Right atrium auricular region (tissue), 2 donors: ENCODE measurements at places on chromosomes 12 and 14. TPM values are rescaled to one million over a fixed set of nuclear protein-coding genes. Genes with fewer than 3 reads are reported as not detected.
A peak's percentile ranks its signal among the peaks of the same experiment; 100 is the strongest.

DNA sequence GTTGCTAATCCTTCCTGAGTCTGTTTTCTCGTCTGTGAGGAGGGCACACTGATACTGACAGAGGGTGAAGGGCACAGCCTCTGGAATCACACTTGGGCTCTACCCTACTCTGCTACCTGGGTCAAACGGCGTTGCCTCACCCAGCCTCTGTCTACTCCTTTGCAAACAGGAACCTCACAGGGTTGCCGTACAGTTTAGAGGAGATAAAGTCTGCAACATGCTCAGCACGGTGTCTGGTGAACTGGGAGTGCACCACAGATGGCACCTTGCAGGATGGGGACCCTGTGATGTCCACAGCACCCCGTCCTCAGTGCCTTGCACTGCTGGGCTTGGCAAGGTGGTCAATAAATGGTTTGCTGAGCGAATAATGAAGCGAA is 38.3 kb downstream of the TESC start:
- H3K36me3 ChIP-seq: no peaks in the 10 kb centered on the region
- no peak overlapping the region for H3K4me3 ChIP-seq
- no peaks in the 10 kb centered on the region for H3K27me3 ChIP-seq
- no peaks in the 10 kb centered on the region for H3K4me1 ChIP-seq
- no peak for DNase-seq
- H3K27ac ChIP-seq: peak overlapping the region; percentile 42

DNA sequence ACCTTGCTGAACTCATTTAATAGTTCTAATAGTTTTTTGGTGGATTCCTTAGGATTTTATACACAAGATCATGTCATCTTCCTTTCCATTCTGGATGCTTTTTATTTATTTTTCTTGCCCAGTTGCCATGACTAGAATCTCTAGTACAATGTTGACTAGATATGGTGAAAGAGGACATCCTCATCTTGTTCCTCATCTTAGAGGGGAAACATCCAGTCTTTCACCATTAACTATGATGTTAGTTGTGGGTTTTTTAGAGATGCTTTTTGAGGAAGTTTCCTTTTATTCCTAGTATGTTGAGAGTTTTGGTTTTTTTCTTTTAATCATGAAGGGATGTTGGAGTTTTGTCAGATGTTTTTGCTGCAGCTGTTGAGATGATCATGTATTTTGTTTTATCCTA is 8.7 kb downstream of the ANKRD13A start:
- peaks cover 4% of the 10 kb centered on the region for H3K36me3 ChIP-seq
- no peak overlapping the region for H3K27ac ChIP-seq
- H3K4me3 ChIP-seq: no peak overlapping the region
- no peak for DNase-seq

- no peak overlapping the region for H3K27ac ChIP-seq
- H3K4me1 ChIP-seq: no peaks in the 10 kb centered on the region
- H3K27me3 ChIP-seq: no peaks in the 10 kb centered on the region
Measured at GRCh38 chr12:44336577-44336976, 500.7 kb downstream of the TMEM117 start.

GRCh38 chr12:2513141-2514037 is 281.4 kb upstream of the FKBP4 start:
- H3K4me1 ChIP-seq: peaks cover 8% of the 10 kb centered on the region
- no peak overlapping the region for H3K27ac ChIP-seq
- H3K27me3 ChIP-seq: no peaks in the 10 kb centered on the region
- DNase-seq: no peak

GRCh38 chr12:54394281-54394719 is 9.8 kb upstream of the ZNF385A start:
- no peak for DNase-seq
- H3K27me3 ChIP-seq: no peaks in the 10 kb centered on the region
- no peak overlapping the region for H3K4me3 ChIP-seq
- peaks cover 51% of the 10 kb centered on the region for H3K36me3 ChIP-seq

GRCh38 chr12:51307655-51308593 is 16.1 kb downstream of the BIN2 start:
- no peak overlapping the region for H3K4me3 ChIP-seq
- H3K36me3 ChIP-seq: no peaks in the 10 kb centered on the region
- no peak for DNase-seq
- H3K27me3 ChIP-seq: no peaks in the 10 kb centered on the region

DNA sequence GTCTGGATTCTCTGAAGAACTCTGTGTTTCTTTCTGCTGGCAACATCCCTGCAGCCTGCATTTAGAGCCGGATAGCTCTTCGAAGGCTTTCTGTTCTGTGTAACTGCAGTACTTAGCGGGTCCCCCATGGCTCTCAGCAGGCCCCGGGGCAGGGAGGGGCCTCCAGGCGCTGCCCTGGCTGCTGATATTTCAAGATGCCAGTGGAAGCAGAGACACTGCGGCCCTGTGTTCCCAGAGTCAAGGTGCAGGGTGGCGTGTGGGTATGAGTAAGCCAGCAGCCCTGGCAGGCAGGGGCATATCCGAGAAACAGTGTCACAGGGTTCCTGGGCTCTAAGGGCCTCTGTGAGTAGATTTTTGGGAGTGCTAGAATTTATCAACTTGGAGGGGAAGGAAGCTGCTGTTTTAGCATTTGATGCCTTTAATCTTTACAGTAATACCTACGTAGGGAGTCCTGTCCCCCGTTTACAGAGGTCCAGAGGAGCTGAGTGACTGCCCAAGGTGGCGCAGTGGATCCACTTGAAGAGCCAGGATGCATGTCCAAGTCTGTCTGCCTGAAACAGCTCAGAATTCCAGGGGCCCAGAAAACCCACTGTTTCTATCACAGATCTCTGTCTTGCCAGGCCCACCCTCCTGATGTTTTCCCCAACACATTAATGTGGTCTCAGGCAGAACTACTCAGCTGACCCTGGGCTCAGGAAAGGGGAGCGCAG is 16.2 kb downstream of the ESRRB start:
- no peak for DNase-seq
- H3K27ac ChIP-seq: no peak overlapping the region
- H3K27me3 ChIP-seq: no peaks in the 10 kb centered on the region
- H3K36me3 ChIP-seq: no peaks in the 10 kb centered on the region

DNA sequence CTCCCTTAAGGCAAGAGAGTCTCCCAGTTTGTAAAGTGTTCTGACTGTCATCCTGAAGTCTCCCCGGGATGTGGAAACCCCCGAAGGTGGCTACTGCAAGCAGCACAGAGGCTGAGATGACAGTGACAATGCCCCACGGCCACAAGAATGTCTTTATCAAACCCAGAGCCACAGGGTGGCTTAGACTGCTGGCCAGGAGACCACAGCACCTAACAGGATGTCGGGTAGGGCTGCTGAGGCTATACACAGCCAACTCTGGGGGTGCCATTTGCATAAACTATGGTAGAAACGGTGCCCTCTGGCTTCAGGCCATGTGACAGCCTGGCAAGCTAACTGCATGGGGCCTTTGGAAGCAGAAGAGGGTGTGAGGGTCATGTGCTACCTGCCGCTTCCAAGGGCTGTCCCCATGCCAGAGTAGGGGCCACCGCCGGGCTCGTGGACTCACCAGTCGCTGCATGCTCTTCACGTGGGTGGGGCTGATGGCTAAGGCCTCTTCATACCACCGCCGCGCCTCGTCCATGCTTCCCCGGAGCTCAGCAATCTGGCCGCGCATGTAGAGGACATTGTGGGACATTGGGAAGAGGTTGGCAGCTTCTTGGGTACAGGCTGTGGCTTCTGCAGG is 180.9 kb downstream of the CALM1 start:
- peaks cover 47% of the 10 kb centered on the region for H3K4me1 ChIP-seq
- no peaks in the 10 kb centered on the region for H3K27me3 ChIP-seq
- no peak overlapping the region for H3K4me3 ChIP-seq
- no peak for DNase-seq

DNA sequence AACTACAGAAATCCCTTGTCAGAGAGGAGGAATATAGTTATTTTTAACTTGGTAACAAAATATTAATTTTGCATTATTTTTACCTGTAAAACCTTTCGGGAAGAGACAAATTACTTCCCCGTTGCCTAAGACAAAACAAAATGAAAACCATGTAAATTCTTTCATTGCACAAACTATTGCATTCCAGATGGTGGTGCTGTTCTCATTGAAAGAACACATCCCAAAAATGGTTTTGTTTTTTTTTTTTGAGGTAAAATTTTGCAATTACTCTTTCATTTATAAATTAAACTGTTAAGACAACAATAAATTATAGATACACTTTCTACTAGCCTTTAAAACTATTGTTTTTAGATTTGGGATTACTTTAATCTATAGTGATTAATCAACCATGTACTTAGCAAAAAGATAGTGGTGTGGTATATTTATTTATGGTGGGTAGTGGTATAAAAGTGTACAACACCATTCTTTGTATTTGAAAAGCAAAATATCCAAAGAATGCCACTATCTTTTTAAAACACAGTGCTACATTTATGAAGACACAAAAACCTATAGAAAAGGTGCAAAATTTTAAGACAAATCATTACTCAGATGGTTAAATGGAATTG is 115.5 kb downstream of the SLC38A1 start:
- no peak overlapping the region for H3K4me3 ChIP-seq
- no peaks in the 10 kb centered on the region for H3K4me1 ChIP-seq
- H3K36me3 ChIP-seq: no peaks in the 10 kb centered on the region

- DNase-seq: no peak
- H3K27me3 ChIP-seq: no peaks in the 10 kb centered on the region
- H3K4me1 ChIP-seq: no peaks in the 10 kb centered on the region
- H3K36me3 ChIP-seq: no peaks in the 10 kb centered on the region
Measured at GRCh38 chr12:52442600-52443061, 8.5 kb upstream of the KRT75 start.

GRCh38 chr12:92149563-92149962 is 3.9 kb upstream of the BTG1 start:
- peaks cover 7% of the 10 kb centered on the region for H3K36me3 ChIP-seq
- H3K4me3 ChIP-seq: no peak overlapping the region

- no peak for DNase-seq
- H3K4me1 ChIP-seq: no peaks in the 10 kb centered on the region
- H3K36me3 ChIP-seq: no peaks in the 10 kb centered on the region
- no peaks in the 10 kb centered on the region for H3K27me3 ChIP-seq
- no peak overlapping the region for H3K4me3 ChIP-seq
Measured at GRCh38 chr14:52473557-52473956, 78.7 kb downstream of the TXNDC16 start.

GRCh38 chr12:4997939-4998338 is 45.7 kb upstream of the KCNA5 start:
- no peak overlapping the region for H3K4me3 ChIP-seq
- H3K4me1 ChIP-seq: peaks cover 14% of the 10 kb centered on the region
- H3K27ac ChIP-seq: no peak overlapping the region
- no peaks in the 10 kb centered on the region for H3K27me3 ChIP-seq
- no peaks in the 10 kb centered on the region for H3K36me3 ChIP-seq

GRCh38 chr12:52912711-52913430 is 8.0 kb upstream of the KRT8 start:
- no peaks in the 10 kb centered on the region for H3K36me3 ChIP-seq
- DNase-seq: no peak
- H3K27me3 ChIP-seq: no peaks in the 10 kb centered on the region
- H3K4me1 ChIP-seq: no peaks in the 10 kb centered on the region
- no peak overlapping the region for H3K4me3 ChIP-seq
- no peak overlapping the region for H3K27ac ChIP-seq

The FSCB gene
- not detected for total RNA-seq

The RERGL gene
- total RNA-seq: not detected

The SYNDIG1L gene
- 0.22 TPM for total RNA-seq

The MORN3 gene
- total RNA-seq: 0.35 TPM

The TBX3 gene
- 6.1 TPM for total RNA-seq

The CLEC1B gene
- total RNA-seq: not detected

The SERPINA10 gene
- total RNA-seq: not detected
